ENCODE measurements at places on chromosomes 11 and 22.

DNA sequence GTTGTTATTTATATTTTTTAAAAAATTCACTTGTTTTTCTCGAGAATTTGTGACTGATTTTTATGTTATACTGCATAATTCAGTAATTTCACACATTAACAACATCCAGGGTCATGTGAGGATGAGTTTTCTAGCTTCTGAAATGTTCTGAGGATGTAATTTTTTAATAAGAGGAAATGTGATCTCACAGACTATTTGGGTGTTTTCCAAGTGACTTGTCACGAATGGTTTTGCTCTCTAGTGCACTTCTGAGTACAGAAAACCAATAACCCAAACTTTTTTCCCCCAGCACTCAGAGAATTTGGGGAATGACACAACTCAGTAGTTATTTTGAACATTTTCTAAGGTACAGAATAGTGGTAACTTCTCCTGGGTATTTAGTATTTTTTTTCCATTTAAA, 821.1 kb upstream of the ARHGAP42 start:
- DNase-seq: no peak

DNA sequence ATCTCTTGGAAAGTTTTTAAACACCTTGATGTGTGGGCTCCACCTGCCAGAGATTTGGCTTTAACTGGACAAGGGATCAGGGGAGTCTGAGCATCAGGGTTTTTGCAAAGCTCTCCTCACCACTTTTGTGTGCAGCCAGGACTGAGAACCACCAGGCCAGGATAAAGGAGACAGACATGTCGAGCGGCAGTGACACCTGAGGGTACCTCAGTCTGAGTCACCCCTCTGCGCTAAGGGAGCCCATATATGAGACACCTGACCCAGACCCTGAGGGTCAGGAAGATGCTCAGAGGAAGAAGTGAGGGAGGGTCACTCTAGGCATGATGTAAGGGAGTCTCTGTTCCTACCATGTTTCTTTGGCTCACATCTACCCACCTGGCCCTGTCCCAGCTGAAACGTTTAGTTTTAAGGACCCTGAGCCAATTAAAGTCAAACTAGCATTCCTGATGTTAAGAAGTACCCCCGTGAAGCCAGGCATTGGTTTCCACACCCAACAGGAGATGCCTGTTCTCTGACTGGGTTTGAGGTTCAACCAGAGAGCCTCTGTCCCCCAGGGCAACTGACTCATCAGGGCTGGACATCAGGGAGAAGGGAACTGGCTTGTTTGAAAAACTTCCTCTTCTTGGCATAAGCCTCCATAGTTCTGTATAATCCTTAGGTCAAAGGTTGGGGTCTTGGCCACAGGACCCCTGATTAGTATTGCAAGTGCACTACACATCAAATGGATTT, 72.4 kb upstream of the BIRC3 start:
- DNase-seq: no peak

DNA sequence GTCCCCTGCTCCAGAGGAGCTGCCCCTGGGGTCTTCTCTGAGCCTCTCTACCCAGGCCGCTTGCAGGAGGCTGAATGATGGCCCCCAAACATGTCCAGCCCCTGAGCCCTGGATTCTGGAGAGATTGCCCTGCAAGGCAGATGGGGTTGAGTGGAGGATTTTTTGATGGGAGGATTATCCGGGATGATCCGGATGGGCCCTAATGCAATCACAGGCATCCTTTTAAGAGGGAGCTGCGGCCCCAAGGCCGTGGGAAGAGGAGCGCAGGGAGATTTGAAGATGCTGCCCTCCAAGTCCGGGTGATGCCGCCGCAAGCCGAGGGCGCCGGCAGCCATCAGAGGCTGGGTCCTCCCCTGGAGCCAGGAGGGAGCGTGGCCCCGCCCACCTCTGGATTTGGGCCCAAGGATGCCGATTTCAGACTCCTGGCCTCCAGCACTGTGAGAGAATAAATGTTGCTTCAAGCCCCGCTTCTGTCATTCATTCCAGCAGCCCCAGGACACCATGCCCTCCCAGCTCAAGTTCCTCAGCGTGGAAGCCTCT, 66.0 kb downstream of the WNT7B start:
- DNase-seq: no peak

- DNase-seq: no peak
These were observed 79.5 kb upstream of the PICALM start for GRCh38 chr11:86148345-86148747.

DNA sequence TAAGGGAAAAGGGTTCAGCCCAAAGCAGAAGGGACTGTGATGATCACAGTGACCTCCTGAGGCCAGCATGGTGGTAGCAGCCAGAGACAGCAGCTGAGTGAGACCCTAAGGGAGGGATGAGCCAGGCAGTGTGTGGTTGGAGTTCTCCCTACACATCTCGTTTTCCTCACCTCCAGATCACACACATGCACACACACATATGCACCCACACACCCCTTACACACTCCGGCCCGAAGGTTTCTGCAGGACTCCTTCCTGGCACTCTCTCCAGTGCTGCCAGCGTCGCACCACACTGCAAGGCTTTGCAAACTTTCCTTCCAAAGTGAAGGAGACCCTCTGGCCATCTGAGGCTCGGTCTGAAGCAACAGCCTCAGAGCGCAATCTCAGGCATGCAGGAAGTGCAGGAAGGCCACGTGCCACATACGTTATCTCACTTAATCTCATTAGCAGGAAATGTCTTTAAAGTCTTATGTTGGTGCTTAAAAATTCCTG, 26.9 kb upstream of the TP53I11 start:
- DNase-seq: no peak

- DNase-seq: no peak
These were observed 46.5 kb upstream of the SERPIND1 start for GRCh38 chr22:20727118-20728015.

- DNase-seq: no peak
These were observed 30.1 kb downstream of the SMCO4 start for GRCh38 chr11:93512949-93513667.

GRCh38 chr11:32478277-32478731, 43.0 kb upstream of the WT1 start:
- DNase-seq: no peak

GRCh38 chr22:32949391-32950173, 108.6 kb downstream of the SYN3 start:
- DNase-seq: no peak

DNA sequence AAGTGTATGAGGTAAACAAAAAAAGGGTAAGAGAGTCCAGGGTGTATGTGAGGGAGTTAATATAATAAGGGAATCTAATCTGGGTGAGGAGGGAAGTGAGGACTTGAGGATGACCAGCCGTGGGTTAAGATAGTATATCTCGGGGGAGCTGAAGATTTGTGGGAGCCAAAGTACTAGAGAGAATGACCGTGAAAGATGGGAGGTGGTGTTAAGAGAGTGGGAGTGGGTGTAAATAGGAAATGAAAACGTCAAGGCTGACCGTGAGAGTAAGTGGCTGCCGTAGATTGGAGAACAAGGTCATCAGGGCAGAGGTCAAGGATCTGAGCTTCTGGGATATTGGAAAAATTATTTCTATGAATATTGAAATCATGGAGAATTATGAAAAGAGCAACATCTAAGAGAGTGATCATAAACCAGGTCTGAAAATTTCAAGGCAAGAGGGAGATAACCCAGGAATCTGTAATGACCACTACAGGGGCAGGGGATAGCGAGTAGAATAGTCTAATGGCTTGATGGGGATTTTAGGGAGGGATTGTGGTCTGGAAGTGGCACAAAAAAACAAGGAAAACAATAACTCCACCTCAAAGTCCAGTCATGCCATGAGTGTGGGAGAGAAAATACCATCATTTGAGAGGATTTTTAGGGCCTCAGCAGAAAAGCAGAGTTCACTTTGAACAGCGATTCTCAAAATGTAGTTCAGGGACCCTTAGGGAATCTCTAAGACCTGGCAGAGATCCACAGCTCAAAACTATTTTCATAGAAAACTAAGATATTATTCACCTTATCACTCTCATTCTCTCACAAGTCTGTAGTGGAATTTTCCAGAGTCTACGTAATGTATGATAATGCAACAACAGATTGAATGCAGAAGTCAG, 72.0 kb downstream of the PRR5L start:
- DNase-seq: no peak

DNA sequence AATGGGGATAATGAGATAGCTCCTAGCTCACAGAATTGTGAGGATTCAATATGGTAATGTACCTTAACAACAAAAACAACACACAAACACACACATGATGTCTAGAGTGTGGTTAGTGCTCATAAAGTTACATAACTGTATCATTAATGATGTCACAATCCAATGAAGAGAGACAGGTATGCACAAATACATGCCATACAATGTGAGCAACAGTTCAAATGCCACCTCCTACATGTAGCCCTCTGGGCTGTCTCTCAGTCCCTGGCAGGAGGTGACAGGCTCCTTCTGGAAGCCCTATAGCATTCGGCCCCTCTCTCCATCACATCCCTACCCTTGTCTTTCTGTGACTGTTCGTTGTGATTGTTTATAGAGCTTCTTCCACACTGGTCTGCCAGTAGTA, 8.3 kb upstream of the MICALL1 start:
- DNase-seq: no peak

DNA sequence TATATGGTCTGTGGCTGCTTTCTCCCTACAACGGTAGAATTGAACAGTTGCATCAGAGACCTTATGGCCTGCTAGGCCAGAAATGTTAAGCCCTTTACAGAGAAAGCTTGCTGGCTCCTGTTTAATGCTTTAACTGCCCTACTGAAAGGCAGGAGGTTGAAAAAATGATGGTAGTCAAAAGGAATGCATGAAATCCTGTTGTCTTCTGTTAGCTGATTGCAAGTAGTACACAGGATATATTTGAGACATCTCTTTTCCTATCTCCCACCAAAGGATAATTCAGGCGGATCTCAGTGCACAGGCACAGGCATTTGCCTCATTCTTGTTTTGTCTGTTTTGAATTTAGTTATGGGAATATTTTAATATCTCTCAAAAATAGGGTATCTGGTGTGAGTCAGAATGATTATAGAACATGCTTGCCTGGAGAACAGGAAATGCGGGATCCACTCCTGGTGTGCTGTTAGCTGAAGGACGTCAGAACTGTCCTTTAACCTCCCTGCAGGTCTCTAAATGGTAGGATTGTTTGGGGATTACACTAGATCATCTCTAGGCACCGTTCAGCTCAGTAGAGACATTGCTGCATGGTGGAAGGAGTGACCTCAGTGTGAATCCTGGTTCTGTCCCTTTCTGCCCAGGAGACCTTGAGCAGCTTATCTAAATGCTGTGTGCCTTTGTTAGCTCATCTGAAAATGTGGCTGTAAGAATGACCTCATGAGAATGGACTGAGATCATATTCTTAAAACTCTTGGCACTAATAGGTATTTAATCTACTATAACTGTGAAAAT, 49.5 kb downstream of the PACS1 start:
- peak; percentile 30 for DNase-seq

- DNase-seq: no peak
These were observed 344.3 kb downstream of the AASDHPPT start for GRCh38 chr11:106421676-106422292.

- no peak for DNase-seq
These were observed 7.2 kb downstream of the APLP2 start for GRCh38 chr11:130076778-130077481.

- DNase-seq: no peak
These were observed 42.1 kb downstream of the PPARA start for GRCh38 chr22:46192210-46192993.

GRCh38 chr11:4962816-4963215, 7.3 kb upstream of the OR51A2 start:
- DNase-seq: no peak

DNA sequence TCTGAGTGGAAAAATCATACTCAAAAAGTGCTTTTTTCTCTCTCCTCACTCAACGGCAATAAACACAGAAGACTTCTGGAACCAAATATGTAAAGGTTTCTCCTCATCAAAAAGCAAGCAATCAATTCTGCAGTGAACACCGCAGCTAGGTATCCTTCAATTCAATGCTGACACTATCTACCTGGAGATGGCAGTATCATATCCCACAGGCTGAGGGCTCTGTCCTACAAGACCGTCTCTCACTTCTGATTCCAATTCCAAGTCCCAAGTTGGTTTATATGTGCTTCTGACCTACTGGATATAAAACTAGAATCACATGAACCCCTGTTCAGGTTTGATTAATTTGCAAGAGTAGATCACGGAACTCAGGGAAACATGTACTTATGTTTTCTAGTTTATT, 59.7 kb upstream of the LUZP2 start:
- DNase-seq: no peak

GRCh38 chr11:119970555-119971304, 167.2 kb downstream of the TRIM29 start:
- DNase-seq: no peak

GRCh38 chr11:108069947-108070346, 51.4 kb upstream of the ACAT1 start:
- no peak for DNase-seq

DNA sequence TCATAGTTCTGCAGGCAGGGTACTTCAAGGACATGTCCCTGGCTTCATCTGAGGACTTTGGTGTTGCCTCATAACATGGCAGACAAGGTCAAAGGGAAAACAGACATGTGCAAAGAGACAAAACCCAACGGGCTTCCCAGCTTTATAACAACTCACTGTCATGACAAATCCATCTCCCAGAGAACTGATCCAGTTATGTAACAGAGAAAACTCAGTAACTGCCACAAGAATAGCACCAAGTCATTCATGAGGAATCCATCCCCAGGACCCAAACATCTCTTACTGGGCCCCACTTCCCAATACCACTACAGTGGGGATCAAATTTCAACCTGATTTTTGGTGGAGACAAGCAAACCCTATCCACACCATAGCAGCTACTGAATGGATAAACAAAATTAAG, 13.0 kb downstream of the OR52N4 start:
- no peak for DNase-seq

DNA sequence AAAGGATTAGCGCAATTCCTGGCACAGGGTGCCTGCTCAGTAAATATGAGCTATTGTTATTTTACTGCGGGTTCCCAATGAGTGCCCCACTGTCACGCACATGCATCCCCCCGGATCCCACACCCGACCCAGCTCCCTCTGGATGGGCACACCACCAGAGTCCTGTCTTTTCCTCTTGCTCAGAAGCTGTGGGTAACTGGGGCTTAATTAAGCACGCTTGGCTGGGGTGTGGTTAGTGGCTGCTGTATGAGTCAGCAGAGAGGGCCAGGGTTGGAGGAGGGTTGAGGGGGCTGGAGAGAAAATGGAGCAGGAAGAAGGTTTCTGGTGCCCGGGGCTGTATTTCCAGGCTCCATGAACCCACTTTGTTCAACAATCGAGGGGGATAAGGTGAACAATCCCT, 30.3 kb upstream of the NECTIN1 start:
- no peak for DNase-seq

DNA sequence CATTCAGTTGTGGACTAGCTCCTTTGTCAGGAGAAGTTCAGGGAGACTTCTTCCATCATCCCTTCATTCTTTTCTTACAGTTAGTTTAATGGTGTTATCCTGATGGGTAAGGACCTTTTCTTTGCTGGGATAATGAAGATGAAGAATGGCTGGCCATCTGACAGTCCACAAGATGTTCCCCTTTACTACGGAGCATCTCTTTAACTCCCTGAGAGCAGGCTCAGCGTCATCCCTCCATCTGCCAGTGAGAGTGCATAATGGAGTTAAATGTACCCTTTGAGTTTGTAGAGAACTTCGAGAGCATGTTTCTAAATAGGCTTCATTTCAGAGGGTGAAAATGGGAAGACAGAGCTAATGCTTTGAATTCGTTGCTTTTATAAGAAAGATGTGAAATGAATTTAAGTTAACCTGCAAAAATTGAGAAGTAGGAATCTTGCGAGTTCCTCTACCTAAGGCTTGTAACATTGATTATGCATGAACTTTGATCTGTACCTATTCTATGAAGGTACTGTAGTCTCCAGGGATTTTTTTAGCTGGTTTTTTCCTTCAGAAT, 1.7 kb downstream of the EP300 start:
- no peak for DNase-seq

- DNase-seq: no peak
These were observed 126.4 kb downstream of the KCNQ1OT1 start for GRCh38 chr11:2573240-2574042.
